ENCODE measurements at places on chromosomes 12 and 14.

DNA sequence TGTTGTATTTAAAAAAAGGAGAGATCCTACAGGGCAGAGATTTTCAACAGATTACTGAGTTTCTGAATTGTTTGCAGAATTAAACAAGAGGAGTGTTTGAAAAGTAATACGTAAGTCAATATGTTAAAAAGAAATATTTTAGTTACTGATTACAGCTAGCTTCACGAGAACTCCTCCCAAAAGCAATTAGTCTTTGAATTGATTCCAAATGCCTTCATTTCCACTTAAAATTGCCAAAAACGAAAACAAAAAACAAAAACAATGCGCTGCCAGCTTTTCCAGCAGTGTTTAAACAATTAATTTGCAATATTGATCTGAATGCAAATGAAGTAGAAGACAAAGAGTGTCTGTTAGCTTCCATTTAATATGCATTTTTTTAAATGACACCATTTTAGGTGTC lies 310.0 kb downstream of the IPO8 start:
- DNase-seq = no peak

DNA sequence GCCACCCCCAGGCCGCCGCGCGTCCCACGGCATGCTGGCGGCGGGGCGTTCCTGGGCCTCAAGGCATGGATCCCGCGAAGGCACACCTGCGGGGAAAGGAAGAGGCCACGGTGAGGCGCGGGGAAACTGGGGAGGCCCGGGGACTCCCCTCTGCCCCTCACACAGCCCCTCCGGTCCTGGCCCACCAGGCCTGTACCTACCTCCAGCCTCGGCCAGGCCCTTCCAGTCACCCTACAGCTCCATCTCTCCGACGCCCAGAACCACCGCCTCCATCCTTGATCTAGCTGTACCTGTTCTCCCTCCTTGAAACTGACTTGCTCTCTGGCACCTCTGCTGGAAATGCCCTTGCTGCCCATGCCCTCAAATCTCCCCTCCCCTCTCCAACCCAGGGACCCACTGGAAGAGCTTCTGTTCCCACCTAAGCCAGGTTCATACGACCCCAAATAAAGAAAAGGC lies 1.7 kb downstream of the ANKRD9 start:
- DNase-seq = peak; percentile 14

- DNase-seq = no peak
These were observed 1682.8 kb upstream of the FLRT2 start for GRCh38 chr14:83847102-83847501.

- DNase-seq = no peak
These were observed 121.3 kb downstream of the PTPRO start for GRCh38 chr12:15443611-15444010.

DNA sequence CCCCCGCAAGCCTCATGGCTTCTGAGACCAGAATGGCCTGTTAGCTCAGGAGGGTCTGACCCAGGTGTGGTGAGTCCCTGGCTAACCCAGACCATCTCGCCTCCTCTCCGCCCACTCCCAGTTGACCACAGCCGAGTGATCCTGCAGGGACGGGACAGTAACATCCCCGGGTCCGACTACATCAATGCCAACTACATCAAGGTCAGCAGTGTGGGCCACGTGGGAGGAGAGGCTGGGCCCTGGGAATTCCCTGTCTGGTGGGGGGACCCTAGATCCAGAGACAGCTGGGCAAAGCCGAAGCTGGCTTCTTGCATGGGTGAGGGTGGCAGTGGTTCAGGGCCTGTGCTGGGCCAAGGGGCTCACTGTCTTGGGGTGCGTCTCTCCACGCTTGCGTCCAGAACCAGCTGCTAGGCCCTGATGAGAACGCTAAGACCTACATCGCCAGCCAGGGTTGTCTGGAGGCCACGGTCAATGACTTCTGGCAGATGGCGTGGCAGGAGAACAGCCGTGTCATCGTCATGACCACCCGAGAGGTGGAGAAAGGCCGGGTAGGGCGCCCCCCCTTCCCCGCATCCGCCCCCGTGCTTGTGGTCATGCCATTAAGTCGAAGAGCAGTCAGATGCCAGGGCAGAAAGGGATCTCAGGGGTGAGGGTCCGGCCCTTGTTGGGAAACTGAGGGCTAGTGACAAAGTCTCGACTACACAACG lies 5.0 kb downstream of the PTPN6 start:
- DNase-seq = no peak

GRCh38 chr14:51504669-51505068 lies 147.0 kb upstream of the FRMD6 start:
- peak; percentile 21 for DNase-seq

DNA sequence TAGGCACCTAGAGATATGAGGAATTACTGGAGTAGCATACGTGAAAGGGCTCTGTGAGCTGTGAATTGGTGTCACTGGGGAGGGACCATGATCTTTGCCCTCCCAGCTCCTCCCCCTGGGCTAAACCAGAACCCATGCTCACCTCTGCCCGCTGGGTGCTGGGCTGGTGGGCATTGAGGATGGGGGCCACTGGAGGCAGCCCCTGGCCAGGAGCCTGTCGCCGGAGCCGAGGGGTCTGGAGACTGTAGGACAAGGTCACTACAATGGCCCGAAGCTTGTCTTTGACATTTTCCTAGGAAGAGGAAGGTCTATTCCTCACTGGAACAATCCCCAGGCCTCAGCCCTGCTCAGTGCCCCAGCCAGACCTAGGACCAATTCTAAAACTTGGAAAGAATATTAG lies 11.6 kb downstream of the ITGA7 start:
- DNase-seq = no peak

GRCh38 chr12:62434494-62435302 lies 31.9 kb upstream of the MON2 start:
- DNase-seq = no peak

GRCh38 chr14:96538990-96539317 lies 36.8 kb downstream of the PAPOLA start:
- no peak for DNase-seq

DNA sequence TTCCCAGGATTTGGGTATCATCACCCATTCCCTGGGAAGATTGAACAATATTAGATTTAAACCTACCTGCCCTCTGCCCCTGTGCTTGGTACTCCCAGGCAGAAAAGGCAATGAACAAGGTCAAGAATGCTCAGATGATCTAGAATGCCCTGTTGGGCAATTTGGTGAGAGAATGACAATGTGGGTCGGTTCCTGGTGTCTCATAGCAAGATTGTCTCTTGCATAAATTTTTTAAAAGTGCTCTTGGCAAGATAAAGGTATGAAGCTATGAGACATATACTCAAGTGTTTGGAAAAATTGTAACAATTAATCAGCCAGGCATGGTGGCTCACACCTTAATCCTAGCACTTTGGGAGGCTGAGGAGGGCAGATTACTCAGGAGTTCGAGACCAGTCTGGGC lies 86.0 kb upstream of the OTX2 start:
- no peak for DNase-seq

- no peak for DNase-seq
These were observed 1002.6 kb downstream of the GALC start for GRCh38 chr14:86990396-86990795.

- DNase-seq = no peak
These were observed 223.3 kb downstream of the RGS6 start for GRCh38 chr14:72155379-72155993.

DNA sequence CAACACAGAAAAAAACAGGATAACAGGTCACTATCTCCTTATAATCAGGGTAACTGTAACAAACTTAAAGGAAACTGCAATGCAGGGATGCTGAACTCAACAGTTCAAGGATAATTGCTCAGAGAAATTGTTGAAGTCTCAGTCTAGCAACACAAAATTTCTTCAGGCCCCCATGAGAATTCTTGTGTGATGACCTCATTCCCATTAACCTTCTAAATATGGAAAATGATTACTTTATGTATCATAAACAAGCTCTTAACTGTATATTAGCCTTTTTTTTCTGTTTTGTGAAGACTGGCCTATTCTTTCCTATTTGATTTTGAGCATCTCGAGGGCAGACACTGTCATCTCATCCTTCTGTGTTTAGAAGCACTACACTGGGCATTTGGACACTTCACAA lies 47.1 kb downstream of the IGF1 start:
- DNase-seq = no peak

DNA sequence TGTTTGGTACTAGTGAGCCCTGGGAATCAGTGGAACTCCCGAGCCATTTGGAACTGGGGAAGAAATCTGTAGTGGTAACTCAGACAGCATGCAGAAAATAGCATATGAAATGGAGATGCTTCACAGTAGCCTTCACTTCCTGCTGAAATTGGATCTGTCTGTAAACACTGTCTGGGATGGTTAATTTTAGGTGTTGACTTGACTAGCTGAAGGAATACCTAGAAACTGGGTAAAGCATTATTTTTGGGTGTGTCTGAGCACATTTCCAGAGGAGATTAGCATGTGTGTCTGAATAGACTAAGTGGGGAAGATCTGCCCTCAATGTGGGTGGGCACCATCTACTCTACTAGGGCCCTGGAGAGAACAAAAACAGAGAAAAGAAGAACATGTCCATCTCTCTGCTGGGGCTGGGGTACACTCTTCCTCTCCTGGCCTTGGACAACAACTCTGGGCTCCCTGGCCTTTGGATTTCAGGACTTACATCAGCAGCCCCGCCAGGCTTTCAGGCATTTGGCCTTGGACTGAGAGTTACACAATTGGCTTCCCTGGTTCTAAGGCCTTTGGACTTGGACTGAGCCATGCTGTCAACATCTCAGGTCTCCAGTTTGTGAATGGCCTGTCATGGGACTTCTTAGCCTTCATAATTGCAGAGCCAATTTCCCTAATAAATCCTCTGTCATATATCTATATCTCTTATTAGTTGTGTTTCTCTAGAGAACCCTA lies 14.0 kb upstream of the CRADD start:
- peak; percentile 25 for DNase-seq

GRCh38 chr12:125149160-125150108 lies 84.2 kb downstream of the AACS start:
- no peak for DNase-seq

- DNase-seq = peak; percentile 40
These were observed 9.2 kb upstream of the HIP1R start for GRCh38 chr12:122825773-122826724.

GRCh38 chr12:107718606-107719005 lies 33.0 kb downstream of the PWP1 start:
- no peak for DNase-seq

GRCh38 chr14:38042322-38042721 lies 165.4 kb upstream of the SSTR1 start:
- DNase-seq = no peak

DNA sequence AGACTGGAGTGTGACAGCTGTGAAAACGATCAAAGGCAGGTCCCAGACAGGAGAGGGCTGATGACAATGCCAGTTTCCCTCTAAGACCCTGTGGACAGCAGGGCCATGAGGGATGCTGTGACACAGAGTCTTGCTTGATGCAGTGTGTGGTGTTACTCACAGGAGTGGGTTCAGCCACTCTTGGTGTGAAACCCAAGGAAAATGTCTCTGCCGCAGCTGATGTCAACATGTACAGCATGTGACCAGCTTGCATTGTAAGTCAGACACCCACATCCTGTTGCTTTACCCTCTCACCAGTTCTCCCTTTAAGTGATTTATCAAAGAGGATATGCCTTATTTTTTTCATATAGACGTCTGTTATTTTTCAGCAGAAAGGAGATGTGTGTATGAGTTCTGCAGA lies 268.6 kb downstream of the BTG1 start:
- DNase-seq = peak; percentile 73

- DNase-seq = no peak
These were observed 669 bp upstream of the KCNK13 start for GRCh38 chr14:90060965-90061684.

GRCh38 chr14:37480446-37481290 lies 114.4 kb downstream of the FOXA1 start:
- no peak for DNase-seq

DNA sequence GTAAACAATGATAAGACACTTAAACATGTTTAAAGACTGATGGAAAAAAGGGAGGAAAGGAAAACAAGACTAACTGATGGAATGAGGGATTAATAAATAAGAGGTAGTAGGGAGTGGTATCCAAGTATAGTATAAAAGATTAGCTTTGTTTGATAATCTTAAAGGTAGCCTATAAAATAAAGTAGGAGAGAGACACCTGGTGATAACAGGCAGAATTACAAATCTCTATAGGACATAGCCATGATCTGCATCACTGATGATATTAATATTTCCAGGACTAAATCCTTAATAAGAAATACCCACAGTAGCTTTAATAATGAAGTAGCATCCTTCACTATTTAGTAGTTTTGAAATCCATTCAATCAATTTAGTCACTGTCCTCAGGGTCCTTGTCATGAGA lies 30.4 kb downstream of the DLGAP5 start:
- peak; percentile 73 for DNase-seq

GRCh38 chr12:5172886-5173285 lies 129.2 kb downstream of the KCNA5 start:
- no peak for DNase-seq

DNA sequence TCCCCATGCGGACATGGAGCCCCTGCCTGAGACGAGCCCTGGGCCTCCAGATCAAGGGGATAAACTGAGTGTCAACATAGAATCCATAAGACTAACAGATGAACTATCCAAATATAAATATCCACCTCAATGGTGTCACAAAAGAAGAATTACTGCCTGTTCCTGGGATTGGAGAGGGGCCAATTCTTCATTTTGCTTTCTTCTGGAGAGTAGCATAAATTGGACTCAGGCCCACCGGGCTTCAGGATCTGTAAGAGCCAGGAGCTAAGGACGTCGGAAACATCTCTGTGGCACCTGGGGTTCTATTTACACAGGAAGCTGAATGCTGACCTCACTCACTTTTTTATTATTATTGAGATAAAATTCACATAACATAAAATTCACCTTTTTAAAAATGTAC lies 408.2 kb upstream of the CCDC196 start:
- DNase-seq = peak; percentile 30

GRCh38 chr12:59499774-59500173 lies 96.1 kb upstream of the SLC16A7 start:
- DNase-seq = no peak

DNA sequence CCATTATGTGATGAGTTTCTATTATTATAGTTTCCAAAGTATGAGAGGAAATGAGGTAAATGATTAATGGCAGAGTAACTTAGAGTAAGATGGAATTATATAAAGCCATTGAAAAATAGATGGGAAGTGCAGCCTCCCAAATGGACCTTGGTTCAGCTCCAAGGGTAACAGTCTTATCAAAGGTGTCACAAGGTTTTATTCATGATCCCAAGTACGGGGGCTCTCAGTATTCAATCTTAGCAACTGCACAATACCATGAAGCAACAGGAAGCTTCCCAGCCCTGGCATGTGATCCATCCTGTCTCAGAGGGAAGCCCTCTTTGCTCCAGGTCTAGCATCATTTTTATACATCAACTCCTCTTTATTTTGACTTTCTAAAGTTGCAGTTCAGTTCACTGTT lies 948.2 kb downstream of the GALC start:
- DNase-seq = no peak

GRCh38 chr12:117140397-117141096 lies 41.3 kb upstream of the TESC start:
- no peak for DNase-seq

Measured in NCI-H2171 treated with DMSO at 0.1 percent for 48 hours (cell line).